ENCODE measurements at places on chromosomes 7 and 10. TPM values are rescaled to one million over a fixed set of nuclear protein-coding genes. Genes with fewer than 3 reads are reported as not detected.

STEAP1 gene
- 3.9 TPM for total RNA-seq

OR6B1 gene
- total RNA-seq = 4.3 TPM

PCGF5 gene
- total RNA-seq = 77.8 TPM

MMRN2 gene
- 29.1 TPM for total RNA-seq

ZNF775 gene
- 4.6 TPM for total RNA-seq

ZNF777 gene
- 4.3 TPM for total RNA-seq

Data from umbilical cord (tissue), 2 donors.